CD4-positive, alpha-beta T cell treated with Interleukin-12 subunit alpha and Interleukin-12 subunit beta, for 1 hour (primary cell): ENCODE measurements at places on chromosomes 3 and 15.

DNA sequence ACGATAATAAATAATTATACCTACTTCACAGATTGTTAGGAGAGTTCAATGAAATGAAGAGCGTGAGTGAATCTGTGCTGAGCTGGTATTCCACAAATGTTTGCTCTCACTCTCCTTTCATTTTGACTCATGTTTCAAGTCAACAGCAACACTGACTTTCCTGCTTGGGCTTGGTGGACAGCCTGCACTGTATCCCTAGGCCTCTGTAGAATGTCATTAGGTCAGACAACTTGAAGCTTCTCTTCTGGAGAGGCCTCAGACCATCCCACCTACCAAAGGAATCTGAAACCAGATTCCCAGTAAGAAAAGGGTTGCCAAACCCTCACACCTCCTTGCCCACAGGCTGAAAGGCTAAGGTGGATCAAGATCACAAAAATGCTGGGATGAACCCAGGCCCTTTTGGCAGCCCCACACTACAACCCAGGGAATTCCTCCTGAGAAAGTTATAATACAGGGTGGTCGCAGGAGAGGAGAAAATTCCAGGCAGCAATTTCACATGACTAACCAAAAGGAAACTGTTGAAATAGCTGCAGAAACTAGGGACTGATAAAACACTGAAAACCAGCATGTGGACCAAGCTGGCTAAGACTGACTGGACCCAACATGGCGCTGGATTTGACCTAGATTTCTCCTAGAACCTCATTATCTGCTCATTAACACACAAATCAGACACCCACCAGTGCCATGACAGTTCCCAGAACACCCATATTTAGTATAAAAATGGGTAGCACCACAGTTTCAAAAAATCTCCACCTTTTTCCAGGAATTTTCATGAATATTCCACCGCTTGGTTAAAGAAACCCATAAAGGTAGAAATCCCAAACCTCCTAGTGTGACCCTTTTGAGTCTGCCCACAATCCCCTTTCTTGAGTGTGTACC, 57.0 kb upstream of the ZNF148 start:
- DNase-seq: no peak

DNA sequence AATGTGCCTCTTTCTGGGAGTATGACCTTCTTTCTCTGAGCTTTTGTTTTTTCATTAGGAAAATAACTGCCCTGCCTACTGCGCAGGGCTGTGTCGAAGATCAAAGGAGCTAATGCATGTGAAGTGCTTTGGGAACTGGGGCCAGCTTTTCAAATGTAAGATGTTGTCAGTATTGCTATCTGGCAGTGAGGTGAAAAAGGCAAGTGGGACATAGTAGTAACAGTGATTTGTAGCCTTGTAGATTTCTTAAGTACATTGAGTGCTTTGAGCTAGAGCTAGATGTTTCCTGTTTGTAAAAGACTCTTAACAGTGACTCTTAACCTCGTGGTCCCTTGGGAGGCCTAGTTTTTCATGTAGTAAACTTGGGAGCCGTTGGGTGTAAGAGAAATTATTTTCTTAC, 126.5 kb downstream of the ECT2 start:
- DNase-seq: no peak

GRCh38 chr3:127644641-127645370, 15.8 kb downstream of the PODXL2 start:
- DNase-seq: no peak

GRCh38 chr3:127848131-127849129, 26.1 kb upstream of the MGLL start:
- DNase-seq: no peak

DNA sequence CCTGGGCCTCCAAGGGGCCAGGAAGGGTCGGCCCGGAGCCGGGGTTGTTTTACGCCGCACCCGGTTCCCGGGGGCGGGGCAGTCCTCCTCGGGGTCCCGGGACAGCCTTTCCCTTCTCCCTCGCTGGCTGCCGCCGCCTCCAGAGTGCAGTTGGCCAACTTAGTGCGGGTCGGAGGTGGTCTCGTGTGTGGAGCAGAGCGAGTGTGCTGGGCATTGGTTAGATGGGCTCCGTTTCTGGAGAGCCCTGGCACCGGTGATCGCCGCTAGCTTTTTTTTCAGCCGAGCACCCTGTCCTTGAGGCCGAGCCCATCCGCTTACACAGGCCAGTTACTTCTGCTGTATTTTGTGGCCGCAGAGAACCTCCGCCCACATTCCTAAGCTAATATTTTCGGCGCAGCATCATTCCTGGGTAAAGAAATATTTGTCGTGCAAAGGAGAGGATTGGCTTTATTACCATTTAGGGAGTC, 585 bp downstream of the KIF23 start:
- DNase-seq: peak; percentile 6

- no peak for DNase-seq
These were observed 38.6 kb downstream of the SGO1 start for GRCh38 chr3:20147361-20147760.

DNA sequence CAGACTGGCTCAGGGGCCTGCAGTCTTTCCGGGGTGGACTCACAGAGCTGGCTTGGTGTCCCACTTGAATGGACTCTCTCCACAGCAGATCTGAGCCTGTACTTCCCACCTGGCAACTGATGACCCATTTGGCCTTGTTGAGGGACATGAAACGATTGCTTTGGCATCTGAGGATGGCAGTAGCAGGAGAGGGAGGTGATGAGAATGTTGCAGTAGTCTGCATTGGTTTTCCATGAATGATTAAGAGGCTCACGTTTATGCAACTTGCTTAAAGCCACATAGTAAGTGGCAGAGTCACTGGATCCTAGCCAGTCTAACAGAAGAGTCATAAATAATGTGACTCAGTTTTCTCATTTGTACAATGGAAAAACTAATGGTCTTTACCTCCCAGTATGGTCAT, 21.9 kb downstream of the IL20RB start:
- no peak for DNase-seq

DNA sequence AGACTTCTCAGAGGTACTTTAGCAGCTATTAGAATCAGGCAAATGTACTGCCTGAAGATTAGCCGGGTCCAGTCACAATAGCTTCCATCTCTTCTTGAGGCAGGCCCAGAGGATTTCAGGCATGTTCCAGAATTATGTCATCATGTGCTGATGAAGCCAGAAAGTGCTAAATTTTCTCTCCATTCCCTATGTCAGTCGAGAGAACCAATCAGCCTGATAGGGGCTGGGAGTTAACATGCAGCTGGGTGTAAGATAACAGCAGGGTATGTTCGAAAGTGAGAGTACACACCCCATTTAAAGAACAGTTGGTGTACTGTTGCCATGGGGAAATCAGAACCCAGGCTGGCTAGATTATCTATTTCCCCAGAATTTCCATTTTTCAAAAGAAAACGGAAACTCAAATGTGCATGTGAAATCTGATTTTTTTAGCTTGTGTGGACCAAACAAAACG, 48.7 kb downstream of the MYH15 start:
- DNase-seq: no peak

GRCh38 chr15:37814847-37815515, 119.5 kb upstream of the TMCO5A start:
- DNase-seq: no peak

DNA sequence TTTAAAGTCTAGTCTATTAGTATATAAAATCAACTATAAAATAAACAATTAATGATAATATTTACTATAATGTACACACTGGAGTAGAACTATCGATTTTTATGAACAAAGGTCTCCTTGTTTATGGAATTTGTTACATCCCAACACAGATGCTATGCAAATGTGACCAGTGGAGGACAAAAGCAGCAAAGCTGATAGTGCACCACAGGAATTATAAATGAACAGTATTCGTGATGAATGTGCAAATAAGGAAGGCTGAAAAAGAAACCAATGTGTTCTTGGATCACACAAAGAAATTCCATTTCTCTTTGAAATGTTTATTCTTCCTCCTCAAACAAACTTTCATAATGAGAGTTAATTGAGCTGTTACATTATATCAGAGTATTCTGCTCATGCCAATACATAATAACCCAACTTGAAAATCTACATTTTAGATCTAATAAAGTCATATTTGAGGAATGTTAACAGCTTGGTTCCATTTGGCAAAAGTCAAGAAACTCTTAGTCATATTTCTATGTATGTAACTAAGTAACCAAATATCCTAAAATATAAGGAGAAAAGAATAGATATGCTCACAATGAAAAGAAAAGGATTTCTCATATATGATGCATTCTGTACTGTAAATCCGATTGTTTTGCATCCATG, 79.3 kb downstream of the NEK10 start:
- no peak for DNase-seq

GRCh38 chr3:70072180-70072579, 72.6 kb downstream of the SAMMSON start:
- no peak for DNase-seq

GRCh38 chr15:41969851-41970431, 2.4 kb downstream of the EHD4 start:
- DNase-seq: peak; percentile 78

DNA sequence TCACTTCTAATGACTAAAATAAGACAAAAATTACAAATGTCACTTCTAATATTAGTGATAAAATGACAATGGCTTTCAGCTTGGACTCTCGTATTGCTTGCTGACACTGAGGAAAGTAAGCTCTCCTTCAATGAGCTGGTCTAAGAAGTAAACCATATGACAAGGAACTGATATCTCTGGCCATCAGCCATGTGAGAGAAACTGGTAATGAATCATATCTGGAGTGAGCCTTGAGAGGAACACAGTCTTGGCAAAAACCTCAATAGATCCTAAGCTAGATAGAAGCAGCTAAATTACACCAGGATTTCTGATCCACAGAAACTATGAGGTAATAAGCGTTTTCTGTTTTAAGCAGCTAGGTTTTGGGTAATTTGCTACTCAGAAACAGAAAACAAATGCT, 1575.1 kb downstream of the OTOL1 start:
- no peak for DNase-seq

- no peak for DNase-seq
These were observed 98.3 kb downstream of the CMSS1 start for GRCh38 chr3:99915906-99916432.

DNA sequence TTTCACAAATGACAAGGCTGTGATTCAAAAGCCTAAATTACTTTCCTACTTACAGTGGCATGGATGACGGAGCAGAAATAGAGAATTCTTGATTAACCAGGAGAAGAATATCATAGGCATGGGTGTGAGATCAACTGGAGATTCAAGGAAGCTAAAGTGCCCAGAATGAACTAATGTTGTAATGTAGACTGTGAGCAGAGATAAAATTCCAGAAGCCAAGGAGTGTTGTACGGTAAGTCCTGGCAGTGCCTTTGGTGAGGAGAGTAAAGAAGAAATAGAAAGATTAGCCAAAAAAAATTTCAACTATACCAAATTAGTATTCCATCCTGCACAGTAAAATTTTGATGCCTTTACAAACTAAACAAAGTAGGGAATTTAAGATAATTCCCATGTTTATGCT, 75.9 kb downstream of the ZBTB20 start:
- no peak for DNase-seq

DNA sequence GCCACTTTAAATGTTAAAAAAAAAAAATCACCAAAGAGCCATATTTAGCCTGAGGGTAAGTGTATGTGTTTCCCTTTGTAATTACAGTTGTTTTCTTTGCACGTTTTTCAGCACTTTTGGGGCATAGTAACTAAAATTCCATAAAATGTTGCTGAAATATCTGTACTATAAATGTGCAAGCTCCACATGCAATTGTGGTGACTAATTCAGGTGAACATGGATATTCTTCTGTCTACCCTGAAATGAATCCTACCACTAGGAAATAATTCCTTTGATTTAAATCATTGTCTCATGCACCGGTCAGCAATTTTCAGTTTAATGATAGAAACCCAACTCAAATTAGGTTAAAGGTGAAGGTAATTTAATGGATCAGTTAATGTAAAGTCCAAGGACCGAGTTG, 13.1 kb upstream of the TFG start:
- no peak for DNase-seq

- DNase-seq: no peak
These were observed 3.9 kb upstream of the MASP1 start for GRCh38 chr3:187295316-187296034.
